CD4-positive, alpha-beta T cell treated with Interferon gamma for 1 hour (primary cell): ENCODE measurements at places on chromosomes 16 and 17.

DNA sequence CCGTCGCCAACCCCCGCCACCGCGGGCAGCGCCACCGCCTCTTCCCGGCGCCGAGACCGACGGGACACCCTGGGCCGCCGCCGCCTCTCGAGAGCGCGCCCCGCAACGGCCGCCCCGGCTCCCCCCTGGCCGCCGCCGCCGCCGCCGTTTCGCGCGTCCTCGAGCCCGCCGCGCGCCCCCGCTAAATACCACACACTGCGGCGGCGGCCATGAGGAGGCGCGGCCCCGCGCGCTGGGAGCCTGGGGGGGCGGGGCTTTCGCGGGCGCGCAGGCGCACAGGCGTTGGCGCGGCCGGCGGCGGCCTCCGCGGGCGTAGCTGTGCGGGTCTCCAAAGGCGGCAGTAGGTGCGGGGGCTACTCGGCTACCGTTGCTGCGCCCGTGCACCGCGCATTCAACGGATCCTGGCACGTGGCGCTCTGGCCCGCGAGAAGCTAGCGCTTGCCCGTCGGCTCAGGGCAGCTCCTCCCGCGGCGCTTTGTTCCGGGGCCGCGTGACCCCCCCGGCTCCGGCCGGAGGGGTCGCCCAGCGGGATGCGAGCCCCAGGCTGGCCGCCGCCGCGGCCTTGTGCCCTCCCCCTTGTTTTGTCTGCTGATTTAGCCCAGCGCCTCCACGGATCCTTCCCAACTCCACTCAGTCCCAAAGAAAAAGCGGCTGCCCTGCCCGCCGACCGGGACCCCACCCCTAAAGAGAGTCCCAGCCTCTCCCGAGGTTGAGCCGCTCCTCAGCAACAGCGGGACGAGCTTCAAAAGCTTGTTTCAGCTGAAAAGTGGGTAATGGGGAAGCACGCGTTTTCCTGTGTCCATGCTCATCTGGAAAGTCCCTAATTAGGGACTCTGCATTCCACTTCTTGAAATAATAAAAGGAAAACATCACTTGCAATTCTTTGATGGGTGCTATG is at the start of gene SIAH1:
TSS of gene SIAH1 (minus strand) at position 161 of the 898 bp plus-strand sequence. CDS start 22,985 bp downstream, outside the sequence.
- peak; percentile 85 for DNase-seq

- no peak for DNase-seq
These were observed 199.4 kb upstream of the RPL38 start for GRCh38 chr17:74004056-74004455.

GRCh38 chr16:56773532-56773931 is 43.6 kb downstream of the NUP93 start:
- no peak for DNase-seq

DNA sequence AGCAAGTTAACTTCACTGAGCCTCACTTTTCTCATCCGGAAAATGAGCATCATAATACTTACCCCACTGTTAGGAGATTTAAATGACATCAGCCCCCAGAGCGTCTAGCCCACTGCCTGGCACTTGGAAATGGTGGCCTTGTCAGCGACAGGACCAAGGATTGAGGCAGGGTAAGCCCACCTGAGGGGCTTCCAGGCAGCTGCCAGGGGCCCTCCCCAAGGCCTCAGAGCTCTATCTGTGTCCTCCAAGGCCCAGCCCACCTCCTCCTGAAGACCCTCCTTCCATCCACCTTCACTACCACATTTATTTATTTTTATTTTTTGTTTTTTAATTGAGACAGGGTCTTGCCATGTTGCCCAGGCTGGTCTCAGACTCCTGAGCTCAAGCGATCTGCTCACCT is 13.8 kb downstream of the PITPNM3 start:
- DNase-seq, result no peak

- no peak for DNase-seq
These were observed 65.0 kb downstream of the CRISPLD2 start for GRCh38 chr16:84884596-84885341.

DNA sequence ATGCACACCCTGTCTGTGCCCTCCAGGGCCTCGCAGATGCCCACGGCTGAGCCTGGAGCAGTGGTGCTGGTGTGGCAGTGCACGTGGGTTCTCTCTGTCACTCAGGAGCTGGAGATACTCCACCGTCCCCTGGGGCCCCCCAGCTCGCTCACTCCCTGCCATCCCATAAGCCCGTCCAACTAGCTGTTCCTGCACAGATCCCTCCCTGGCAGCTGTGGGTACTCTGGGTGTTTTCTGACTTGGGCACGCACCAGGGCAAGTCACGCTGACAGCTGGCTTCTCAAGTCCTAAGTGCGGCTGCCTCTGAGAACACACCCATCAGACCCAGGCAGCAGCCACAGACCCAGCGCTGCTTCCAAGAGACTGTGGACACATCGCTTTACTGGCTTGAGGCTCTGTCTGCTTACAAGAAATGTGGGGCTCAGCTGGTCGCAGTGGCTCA is 25.4 kb upstream of the ITGB4 start:
- no peak for DNase-seq

- DNase-seq, result peak; percentile 48
These were observed 7.6 kb downstream of the UBALD2 start for GRCh38 chr17:76272541-76273444.

GRCh38 chr17:41734139-41734948 is at the start of gene HAP1:
Gene HAP1, minus strand, starts transcription at chr17:41734643. Its CDS starts 9 bp downstream, at chr17:41734634.
- DNase-seq, result no peak

DNA sequence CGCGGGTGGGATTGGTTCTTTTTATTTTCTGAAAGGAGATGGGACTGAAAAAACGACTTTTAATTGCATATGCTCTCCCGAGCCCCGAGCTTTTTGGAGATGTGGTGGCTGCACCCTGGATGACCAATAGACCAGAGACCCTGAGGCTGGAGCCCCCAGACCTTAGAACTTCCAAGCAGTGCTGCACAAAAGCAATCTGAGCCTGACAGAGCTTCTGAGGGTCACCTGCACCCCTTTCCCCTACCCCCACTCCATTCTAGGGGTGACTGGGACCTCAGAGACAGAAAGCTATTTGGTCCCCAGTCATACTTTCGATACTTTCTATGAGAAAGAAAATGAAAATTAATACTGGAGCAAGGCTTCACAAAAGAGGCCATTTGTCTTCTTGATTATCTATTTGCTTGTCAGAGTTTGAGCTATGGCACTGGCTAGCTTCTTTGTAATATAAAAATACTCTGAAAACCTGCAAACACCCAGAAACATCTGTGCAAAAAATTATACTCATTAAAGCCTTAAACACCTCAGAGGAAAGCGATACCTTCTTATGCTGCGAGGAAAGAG is 3.6 kb downstream of the HOXB4 start:
- DNase-seq, result no peak

- no peak for DNase-seq
These were observed 121.8 kb upstream of the COX10 start for GRCh38 chr17:13947499-13947898.

GRCh38 chr16:26901983-26902382 is 164.7 kb upstream of the C16orf82 start:
- no peak for DNase-seq
